KBM-7 (cell line): ENCODE measurements at places on chromosomes 3 and 15.
A peak's percentile ranks its signal among the peaks of the same experiment; 100 is the strongest.

DNA sequence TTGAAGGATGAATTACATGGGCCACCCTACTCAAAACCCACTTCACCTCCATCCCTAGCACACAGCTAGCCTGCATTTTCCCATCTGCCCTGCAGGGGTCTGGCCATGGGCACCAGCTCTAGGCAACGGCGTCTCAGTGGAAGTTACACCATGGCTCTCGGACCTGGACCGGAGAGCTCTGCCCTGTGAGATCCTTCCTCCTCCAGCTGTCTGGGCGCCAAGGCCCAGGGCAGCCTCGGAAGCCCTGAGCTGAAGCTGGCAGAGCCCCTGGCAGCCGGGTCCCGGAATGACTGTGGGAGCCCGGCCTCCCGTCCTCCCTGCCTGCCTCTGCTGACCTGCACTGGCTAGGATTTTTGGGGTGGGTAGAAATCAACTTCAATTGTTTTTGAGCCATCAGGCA lies 98.9 kb downstream of the CHSY1 start:
- DNase-seq: peak; percentile 52

- DNase-seq: peak; percentile 76
Observed at GRCh38 chr3:155744010-155744625, 753 bp downstream of the PLCH1 start.

GRCh38 chr3:47705391-47705790 lies 76.3 kb downstream of the SMARCC1 start:
- no peak for DNase-seq

DNA sequence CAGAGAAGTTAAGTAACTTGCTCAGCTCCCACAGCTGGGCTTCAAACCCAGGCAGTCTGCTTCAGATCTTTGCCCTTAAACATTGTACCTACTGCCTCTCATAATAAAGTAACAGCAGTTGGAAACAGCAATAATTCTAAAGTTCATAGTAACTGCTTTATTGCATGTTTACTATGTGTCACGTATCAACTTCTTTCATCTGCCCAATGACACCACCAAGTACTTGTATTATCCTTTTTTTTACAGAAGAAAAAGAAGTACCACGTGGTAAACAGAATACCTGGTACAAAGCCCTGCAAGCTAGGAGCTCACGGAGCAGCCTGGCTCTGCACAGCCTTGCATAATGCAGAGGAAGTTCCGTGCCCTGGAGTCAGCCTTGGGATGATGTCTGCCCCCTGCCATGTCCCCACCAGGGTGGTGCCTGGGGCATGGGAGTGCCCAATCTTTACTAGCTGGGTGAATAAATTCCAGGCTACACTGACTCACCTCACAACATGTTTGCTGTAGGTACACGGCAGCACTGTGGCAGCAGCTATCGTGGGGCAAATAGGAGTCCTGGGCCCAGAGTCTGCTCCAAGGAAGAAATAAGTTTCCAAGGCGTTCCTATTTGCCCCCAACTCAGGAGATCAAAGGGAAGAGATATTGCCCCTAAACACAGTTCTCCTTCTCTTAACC lies 77.2 kb downstream of the LDHAL6B start:
- DNase-seq: no peak

DNA sequence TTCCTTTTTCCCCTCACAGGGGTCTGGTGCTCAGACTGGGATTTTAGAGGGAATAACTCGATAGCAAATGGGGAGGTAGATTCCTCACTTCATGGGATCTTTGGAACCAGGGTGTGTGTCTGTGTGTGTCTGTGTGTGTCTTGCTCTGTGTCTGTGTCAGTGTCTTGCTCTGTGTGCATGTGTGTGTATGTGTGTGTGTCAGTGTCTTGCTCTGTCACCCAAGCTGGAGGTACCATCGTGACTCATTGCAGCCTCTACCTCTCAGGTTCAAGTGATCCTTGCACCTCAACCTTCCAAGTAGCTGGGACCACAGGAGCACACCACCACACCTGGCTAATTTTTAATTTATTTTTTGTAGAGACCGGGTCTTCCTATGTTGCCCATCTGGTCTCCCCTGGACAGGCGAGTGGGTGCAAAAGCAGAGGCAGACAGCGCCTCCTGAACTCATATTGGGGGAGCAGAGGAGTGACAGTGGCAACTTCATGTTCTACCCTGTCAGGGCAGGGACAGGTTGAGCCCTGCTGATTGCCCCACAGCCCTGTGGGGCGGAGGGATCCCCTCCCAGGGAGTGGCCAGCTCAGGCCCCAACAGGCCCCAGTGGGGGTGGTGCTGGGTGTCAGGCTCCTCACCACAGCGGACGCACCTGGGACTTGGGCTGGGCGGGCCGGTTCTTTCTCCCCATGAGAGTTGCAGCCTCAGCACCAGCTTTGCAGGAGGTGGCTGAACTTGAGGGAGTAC lies 10.4 kb upstream of the SEMA4B start:
- DNase-seq: no peak

DNA sequence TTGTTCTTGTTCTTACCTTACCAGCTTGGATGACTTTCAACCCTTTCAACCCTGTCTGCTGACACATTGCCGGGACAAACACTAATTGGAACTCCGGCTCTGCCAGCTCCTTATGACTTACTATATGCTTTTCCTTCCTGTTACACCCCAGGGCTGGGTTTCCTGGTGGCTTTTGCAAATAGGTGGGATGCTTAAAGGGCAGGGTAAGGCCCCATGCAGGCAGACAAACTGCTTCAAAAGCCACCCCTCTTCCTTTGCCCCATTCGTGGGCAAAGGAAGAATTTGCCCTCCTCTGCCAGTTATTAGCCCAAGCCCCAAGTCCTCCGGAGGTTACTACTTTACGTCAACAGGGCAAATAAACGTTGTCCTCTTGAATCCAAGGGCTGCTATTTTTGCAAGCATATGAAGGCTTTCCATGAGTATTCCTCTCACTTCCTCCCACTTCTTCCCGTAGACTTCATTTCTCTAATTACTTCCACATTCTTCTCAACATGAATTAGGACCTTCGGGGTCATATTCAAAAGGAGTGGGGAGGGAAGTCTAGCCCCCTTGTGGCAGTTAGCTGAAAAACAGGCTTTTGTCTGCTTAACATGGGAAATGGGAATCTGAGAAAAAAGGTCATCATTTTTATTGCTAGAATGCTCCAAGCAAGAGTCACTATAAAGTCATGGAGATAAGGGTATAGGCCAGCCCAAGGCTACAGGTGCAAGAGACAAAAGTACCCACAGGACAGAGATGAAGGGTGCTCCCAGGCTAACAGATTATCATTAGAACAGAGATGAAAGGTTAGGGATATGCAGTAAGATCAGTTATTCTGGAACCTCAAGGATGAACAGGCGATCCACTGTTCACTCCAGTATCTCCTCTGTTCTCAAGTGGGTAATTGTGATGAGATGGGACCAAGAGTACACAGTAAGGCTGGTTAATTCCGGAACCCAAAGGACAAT lies 56.3 kb upstream of the FSTL1 start:
- peak; percentile 82 for DNase-seq

- DNase-seq: no peak
Observed at GRCh38 chr15:49900006-49900902, 218.8 kb downstream of the ATP8B4 start.
